Smooth muscle cell of the brain vasculature (primary cell): ENCODE measurements at places on chromosomes 3 and 15.

DNA sequence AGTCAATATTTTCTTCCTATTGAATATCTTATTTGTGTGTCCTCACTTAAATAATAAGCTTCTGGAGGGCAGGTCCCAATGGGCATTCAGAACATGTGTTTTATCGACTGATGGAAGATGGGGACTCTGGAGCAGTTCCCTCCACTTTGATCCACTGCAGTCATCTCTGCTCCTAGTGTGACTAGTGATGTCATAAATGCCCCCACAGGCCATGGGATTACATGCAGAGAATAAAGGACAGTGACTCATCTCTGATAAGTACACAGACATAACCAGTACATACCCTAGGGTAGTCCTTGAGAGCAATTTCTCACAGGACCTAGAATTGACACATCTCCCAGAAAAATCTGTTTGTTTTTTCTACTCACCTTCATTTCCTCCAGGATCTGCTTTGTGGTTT lies 49.4 kb upstream of the FMN1 start:
- peak; percentile 23 for DNase-seq

GRCh38 chr3:59527493-59527892 lies 477.7 kb upstream of the CFAP20DC start:
- DNase-seq = no peak

- DNase-seq = no peak
These were observed 12.1 kb downstream of the SEMA3F start for GRCh38 chr3:50167069-50167840.

- DNase-seq = no peak
These were observed 154.4 kb downstream of the RPLP1 start for GRCh38 chr15:69606921-69607500.

- DNase-seq = no peak
These were observed 8.7 kb upstream of the ACSBG1 start for GRCh38 chr15:78243058-78243457.

GRCh38 chr3:30549600-30549999 lies 56.8 kb upstream of the TGFBR2 start:
- no peak for DNase-seq

DNA sequence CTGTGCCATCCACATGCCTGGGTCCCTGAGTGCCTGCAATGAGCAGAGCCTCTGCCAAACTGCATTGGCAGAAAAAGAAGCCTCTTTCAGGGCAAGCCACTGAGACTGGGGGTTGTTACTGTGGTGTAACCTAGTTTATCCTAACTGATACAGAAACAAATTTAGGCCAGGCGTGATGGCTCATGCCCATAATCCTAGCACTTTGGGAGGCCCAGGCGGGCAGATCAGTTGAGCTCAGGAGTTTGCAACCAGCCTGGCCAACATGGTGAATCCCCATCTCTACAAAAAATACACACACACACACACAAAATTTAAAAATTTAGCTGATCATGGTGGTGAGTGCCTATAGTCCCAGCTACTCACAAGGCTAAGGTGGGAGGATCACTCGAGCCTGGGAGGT lies 221.6 kb downstream of the TBC1D2B start:
- no peak for DNase-seq

GRCh38 chr3:69999140-70000027 lies at the start of gene SAMMSON:
Gene SAMMSON, plus strand, starts transcription at chr3:69999733.
- no peak for DNase-seq

GRCh38 chr3:140085001-140085400 lies 150.0 kb downstream of the CLSTN2 start:
- no peak for DNase-seq

DNA sequence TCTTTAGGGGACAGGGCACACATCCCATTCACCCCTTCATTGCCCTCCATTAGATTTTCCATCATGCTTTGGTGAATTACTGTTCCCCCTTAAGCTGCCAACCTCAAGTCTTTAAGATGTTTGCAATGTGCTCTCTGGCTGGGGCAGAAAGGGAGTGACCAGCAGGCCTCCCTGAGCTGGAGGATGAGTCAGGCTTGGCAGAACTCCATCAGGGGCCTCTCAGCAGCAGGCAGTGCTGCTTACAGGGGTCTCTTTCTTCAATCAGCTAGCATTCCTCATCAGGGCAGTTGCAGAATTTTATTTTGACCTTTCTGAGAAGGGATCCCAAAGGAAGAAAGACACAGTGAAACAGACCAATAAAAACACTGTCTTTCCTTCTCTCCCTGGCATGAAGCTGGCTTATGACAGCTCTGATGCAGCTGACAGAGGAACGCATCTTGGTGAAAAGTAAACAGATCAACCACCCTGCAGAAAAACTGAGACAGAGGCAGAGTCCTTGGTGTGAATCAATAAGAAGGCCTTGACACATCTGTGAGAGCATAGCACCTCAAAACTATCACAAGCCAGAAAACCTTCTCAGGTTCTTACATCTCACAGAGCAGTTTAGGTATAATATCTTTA lies 88.7 kb upstream of the MRPL3 start:
- peak; percentile 57 for DNase-seq

GRCh38 chr15:33894193-33894592 lies 74.1 kb upstream of the CHRM5 start:
- no peak for DNase-seq

DNA sequence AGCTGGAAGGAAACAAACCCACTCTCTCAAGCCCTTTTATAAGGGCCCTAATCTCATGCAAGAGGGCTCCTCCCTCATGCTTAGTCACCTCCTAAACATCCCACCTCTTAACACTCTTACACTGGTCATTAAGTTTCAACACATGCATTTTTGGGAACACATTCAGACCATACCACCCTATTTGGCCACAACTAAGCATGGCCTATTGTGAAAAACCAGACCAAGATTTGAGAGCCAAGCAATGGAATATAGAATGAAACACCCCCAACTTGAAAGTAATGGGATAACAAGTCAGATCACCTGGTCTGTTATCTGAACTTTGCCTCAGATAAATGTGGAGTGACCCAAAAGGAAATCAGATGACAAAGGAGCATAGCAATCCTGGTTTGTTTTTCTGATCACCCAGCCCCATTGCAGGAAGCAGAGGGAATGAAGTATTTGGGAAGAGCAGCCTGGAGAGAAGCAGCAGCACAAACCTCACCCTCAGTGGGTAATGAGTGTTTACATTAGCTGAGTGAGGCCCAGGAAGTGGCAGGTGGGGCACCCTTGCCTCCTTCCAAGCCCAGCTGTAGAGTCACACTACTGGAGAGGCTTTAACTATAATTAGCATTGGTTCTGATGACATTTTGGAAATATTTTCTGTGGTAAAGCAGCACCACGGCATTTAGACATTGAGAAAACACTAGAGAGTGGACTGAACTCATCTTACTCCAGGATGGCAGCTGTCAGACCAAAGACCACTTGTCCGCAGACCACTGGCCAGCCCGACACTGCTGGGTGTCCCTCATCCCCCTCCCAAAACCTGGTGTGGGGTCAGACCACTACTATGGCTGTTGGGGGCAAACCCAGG lies 48.8 kb upstream of the PRTG start:
- DNase-seq = no peak

DNA sequence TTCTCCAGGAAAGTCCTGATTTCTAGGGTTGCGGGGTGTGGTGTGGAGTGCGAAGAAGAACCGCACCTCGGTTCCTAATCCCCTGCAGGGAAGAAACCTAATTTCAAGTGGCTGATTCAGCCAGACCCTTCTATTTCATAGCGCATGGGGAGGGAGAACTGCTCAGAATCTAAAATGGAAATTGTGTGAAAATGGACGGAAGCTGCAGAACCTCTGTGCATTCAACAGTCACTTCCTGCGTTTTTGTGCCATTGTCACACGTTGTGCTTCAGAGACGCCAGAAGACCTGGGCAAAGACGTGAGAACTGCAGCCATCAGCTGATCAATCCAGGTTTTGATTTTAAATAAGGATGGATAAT lies 1.2 kb downstream of the SIDT1 start:
- no peak for DNase-seq

DNA sequence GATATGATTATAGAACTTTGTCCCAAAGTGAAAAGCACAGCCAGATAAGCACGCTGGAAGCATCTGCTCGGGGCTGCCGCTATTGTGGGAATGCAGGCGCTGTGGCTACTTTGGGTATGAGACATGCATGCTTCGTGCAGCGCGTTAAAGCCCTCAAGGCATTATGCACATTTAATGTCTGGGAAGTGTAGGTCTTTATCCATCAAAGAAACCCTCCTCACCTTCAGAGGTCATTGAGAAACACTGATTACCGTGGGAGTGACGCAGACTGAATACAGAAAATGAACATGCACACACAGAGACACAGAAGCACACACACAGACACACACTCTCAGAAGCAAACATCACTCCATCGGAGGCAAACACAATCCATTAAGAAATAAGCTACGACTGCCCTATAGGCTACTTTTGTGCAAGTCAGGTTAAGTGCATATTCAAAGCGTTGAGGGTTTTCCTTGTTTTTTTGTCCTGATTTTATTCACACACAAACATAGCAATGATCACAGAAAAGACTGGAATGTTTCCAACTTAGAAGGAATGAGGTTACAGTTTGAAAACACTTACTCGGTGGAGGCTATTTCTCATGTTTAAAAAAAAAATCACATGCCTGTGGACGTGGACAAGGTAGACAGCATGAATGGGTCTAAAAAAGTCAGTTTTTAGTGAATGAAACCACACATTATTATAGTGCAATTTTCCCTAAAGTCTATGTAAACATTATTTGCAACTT lies 68.5 kb downstream of the PLCH1 start:
- DNase-seq = no peak

- no peak for DNase-seq
These were observed 74.9 kb upstream of the NR2F2 start for GRCh38 chr15:96255599-96255998.

DNA sequence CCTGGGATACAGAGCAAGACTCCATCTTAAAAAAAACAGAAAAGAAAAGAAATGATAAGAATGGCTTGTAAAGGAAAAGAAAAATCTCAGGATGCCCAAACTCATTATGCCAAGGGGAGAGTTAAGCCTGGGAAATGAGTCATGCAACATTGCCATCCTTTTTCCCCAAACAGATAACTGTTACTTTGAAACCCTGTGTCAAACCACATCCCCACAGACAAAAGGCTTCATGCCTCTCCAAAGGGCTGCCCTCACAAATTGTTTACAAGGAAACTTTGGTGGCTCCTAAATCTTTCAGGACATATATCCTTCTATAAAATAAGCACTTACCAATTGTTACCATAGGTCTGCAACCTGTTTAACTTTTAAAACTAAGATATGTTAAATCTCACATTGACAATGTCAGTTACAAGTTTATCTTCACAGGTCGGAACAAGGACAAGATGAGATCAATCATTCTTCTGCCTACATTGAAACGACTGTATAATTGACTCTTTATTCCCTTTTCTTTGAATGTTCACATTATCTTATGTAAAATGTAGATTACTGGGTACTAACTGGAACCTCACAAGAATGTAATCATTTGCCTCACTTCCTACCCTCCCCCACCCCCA lies 18.6 kb upstream of the SENP7 start:
- no peak for DNase-seq

DNA sequence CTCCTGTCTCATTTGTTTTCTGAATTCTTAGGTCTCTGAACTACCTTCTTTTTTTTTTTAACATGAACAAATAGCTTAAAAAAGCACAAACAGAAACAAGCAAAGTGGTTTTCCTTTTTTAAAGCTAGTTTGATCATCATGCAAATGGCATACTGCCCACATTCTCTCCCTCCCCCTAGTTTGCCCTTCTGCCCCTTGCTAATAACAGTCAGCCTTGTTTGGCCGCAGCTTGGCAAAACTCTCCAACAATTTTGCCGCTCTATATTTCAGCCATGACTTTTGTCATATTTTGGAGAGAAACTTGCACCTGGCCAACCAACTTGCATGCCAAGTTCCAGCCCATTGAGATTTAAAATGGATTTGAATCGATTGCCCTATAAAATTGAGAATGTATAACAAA lies 666.0 kb upstream of the NR2F2 start:
- no peak for DNase-seq

DNA sequence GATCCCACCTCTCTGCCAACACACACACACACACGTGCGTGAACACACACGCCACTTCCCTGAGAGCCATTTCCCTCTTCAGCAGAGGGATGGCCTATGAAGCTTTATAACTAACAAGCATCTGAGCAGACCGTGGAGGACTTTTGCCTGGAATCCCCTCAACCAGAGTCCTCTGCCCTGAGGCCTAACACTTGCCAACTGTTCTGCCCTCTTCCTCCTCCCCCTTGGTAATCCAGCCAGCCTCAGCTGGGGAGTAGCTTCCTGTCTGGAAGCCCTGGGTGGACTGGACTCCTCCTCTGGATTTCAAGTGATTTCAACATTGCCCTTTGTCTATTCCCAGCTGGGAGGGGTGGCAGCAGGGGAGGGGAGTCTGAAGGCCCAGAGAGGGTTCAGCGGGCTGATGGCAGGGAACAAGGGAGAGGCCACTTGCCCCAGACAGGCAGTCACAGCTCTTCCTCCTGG lies 68.4 kb upstream of the HACD2 start:
- DNase-seq = no peak

- no peak for DNase-seq
These were observed 270.5 kb upstream of the SGO1 start for GRCh38 chr3:20456511-20456910.

- no peak for DNase-seq
These were observed 183.7 kb downstream of the CFAP20DC start for GRCh38 chr3:58866079-58866478.

DNA sequence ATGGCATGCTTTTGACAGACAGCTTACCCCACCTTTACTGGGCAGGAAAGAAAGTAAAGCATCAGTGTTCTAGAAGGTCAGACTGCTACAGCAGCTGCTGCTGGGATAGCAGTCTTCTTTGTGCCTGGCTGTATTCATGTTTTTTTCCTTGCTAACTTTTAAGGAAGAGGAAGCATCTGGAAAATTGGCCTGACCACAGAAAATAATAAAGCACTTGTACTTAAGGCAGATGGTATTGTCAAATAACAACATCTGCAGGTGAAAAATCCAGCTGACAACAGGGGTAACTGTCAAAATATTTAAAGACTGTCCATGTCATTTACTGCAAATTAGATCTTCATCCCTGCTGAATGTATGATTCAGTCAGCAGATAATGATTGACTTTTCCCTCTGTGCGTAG lies 229.0 kb downstream of the OXSM start:
- DNase-seq = no peak
